Stimulated activated CD8-positive, alpha-beta memory T cell treated with anti-CD3 and anti-CD28 coated beads, Interleukin-2, amount 100 ng/mL, for 1 hour (primary cell): ENCODE measurements at places on chromosomes 1 and 21.

DNA sequence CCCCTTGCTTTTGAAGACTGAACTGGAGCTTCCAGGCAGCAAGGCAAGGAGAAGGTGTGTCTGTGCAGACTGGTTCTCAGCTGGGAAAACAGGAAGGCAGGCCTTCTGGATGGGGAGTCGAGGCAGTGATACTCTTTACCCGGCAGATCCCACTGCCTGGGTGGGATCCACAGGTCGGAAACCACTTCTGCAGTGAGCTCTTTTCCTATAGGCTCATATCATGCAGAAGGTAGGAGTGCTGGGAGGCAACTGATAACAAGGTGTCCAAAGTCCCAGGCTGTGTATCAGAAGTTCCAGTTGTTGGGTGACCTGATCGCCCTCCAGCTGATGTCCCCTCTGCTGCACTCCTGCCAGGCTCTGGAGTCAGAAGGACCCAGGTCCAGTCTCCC is 17.1 kb downstream of the ACOT11 start:
- no peak for DNase-seq

DNA sequence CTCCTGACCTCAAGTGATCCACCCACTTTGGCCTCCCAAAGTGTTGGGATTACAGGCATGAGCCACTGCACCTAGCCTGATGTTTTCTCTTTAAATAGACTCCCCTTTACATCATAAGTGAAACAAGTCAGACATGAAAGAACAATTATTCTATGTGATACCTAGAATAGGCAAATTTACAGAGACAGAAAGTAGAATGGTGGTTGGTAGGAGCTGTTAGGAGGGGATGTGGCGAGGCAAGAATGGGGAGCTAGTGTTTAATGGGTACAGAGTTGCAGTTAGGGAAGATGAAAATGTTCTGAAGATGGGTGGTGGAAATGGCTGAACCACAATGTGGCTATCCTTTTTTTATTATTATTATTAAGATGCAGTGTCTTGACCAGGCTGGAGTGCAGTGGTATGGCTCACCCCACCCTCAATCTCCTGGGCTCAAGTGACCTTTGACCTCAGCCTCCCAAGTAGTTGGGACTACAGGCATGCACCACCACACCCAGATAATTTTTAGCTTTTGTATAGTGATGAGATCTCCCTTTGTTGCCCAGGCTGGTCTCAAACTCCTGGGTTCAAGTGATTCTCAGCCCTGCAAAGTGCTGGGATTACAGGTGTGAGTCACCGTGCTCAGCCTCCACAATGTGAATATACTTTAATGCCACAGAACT is 28.4 kb downstream of the ELF3 start:
- DNase-seq, result no peak

GRCh38 chr1:157496121-157496526 is 56.2 kb downstream of the FCRL5 start:
- no peak for DNase-seq

DNA sequence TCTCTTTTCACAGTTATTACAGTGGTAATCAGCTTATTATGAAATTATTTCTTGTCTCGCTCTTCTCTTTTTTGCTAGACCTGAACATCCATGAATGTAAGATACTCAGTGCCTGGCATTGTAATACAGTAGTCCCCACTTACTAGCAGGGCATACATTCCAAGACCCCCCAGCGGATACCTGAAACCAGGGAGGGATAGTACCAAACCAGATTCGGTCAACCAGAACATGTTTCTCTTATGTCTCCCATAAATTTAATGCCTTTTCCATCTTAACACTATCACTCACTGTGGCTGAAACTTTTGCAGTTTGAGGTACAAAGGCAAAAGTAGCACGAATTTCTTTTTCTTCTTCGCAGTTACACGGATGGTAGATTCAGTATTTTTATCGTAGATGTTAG is 24.6 kb upstream of the B3GALT2 start:
- no peak for DNase-seq

DNA sequence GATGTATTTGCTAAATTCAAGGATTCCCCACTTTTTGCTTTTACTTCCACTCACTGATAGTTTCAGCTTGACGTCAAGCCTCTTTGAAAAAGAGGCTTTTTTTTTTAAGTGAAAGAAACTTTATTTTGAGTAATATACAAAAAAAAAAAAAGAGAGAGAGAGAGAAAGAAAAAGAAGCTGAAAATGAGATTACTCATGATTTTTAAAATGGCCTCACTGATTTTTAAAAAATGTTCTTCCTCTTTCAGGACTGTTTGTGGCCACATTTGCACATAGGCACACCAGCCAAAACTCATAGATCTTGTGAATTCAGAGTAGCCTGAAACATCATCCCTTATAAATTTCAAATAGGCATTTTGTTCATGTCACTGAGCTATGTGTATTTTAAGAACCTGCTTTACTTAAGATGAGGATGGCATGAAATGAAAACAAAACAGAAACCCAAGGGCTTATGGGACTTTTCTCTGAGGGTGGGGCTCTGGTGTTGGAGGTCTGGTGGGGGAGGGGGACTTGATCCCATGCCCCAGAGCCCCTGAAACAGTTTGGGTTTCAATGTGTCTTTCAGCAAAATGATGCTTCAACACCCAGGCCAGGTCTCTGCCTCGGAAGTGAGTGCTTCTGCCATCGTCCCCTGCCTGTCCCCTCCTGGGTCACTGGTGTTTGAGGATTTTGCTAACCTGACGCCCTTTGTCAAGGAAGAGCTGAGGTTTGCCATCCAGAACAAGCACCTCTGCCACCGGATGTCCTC is 6.1 kb downstream of the ATF3 start:
- DNase-seq, result no peak

DNA sequence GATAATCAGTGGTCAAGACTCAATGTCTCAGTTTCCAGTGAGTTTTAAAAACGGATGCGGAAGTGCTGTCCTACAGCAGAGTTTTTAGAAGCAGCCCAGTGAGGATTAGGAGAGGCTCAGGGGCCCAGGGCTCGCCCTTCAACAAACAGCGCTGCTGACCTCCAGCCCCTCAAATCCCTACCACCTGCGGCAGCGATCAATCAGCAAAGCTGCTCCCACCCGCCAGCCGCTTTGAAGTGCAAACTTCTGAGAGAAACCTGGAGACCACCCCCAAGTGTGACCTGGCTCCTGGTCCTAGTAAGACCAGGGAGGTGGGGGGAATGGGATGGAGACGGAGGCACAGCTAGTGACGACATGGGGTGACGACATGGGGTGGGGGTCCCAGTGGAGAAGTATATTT is 14.4 kb downstream of the ZBTB17 start:
- DNase-seq, result no peak

DNA sequence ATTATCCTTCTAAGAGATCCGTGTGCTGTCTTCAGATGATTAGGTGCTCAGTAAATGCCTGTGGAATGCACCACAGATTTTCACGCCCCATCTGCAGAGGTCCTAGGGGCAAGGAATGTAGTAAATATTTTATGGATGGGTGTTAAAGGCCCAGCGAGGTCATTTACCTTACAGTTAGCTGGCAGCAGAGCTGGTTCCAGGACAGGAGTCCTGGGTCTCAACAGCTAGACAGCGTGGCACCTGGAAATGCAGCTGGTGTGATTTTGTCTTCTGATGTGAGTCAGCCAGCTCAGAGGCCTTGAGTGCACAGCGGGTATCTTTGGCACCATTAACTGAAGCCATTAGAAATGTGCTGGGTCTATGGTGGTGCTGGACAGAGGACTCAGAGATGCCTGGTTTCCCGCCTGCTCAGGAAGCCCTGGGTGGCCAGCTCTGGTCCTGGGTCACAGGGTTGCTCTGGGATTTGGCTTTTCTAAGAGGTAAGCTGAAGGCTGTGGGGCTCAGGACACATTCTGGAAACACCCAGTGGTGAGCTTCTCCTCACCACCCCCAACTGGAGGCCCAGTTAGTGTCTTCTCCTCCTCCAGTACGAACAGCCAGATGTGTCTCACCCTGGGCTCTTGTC is 65.5 kb downstream of the DDX20 start:
- no peak for DNase-seq

DNA sequence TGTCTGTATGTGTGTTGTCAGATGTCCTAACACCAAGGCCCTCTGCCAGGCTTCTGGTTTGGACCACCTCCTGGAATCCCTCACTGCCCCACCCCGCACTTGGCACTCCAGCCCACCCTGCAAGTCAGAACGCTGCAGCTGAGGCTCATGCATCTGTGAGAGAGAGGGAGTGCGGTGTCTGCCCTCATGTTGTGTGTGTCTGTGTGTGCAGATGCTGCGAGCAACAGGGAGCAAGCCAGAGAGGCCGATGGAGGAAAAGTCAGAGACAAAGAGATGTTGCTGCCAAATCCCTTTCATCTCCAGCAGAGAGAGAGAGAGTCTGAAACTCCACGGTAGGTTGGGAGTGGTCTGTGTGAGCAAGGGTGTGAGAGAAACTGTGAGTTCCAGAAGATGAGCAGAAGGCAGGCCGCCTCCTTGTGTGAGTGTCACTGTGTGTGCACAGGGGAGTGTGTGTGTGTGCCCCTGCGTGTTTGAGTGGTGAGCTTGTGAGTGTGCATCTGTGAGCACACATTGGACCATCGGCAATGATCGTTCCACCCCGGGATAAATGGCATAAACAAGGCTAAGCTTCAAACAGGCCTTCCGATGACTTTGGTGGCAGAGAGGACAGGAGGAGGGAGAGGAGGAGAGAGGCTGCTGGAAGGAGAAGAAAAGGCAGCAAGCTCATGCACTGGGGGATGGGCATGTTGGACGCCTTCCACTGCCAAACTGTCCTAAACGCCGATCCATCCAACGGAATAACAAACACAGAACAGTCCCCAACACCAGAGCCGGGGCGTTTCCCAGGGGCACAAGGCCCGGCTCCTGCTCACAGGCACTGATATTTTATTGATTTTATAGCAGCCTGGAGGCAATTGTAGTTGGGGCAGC is 99.2 kb upstream of the GRIK3 start:
- no peak for DNase-seq

- DNase-seq, result no peak
Observed at GRCh38 chr1:186220067-186220466, 155.0 kb downstream of the TPR start.
